ENCODE measurements at places on chromosomes 7 and 10.

GRCh38 chr10:126504063-126504760 lies 115.9 kb upstream of the ADAM12 start:
- DNase-seq: no peak

- DNase-seq: no peak
Measured at GRCh38 chr7:37109016-37109683, 339.5 kb downstream of the ELMO1 start.

GRCh38 chr10:32084185-32084851 lies 28.1 kb upstream of the KIF5B start:
- DNase-seq: no peak

GRCh38 chr10:116671274-116671926 lies 50.6 kb downstream of the PNLIPRP2 start:
- DNase-seq: no peak

DNA sequence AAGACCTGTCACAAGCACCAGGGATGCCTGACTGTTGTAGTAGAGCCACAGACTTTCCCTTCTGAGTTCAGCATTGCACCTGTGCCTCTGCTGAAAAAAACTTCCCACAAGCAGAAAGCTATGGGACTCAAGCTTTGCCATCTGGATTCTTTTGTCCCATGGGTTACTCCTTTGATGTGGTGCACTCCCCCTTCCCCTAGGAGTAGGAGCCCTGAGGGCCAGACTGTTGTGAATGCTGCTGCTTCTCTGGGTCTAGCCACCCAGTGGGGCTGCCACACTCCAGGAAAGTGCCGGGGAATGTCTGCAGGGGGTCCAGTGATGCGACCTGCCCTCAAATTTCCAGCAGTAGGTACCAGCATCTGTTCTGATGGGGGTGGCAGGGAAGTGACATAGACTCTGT lies 11.7 kb downstream of the CASP7 start:
- DNase-seq: no peak

GRCh38 chr7:37259319-37259821 lies 189.3 kb downstream of the ELMO1 start:
- no peak for DNase-seq

GRCh38 chr10:133040198-133040597 lies 47.5 kb upstream of the ADGRA1 start:
- no peak for DNase-seq

GRCh38 chr10:115606086-115606485 lies 512.9 kb downstream of the ATRNL1 start:
- no peak for DNase-seq

GRCh38 chr10:3108033-3108432 lies 40.7 kb downstream of the PFKP start:
- DNase-seq: no peak

DNA sequence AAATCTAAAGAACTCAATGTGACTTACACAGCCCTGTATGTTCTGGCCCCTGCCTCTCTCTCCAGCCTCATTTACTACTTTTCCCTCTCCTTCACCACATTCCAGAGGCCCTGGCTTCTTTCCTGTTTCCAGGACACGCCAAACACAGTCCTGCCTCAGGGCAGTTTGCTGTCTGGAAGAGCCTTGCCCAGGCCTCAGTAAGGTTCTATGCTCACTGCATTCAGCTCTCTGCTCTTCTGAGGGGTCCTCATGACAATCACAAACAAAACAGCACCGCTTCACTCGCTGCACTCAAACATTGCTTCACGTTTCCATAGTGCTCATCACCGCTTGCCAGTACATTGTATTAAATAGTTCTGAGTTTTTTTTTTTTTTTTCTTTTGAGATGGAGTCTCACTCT lies 35.1 kb upstream of the GARS1 start:
- no peak for DNase-seq

DNA sequence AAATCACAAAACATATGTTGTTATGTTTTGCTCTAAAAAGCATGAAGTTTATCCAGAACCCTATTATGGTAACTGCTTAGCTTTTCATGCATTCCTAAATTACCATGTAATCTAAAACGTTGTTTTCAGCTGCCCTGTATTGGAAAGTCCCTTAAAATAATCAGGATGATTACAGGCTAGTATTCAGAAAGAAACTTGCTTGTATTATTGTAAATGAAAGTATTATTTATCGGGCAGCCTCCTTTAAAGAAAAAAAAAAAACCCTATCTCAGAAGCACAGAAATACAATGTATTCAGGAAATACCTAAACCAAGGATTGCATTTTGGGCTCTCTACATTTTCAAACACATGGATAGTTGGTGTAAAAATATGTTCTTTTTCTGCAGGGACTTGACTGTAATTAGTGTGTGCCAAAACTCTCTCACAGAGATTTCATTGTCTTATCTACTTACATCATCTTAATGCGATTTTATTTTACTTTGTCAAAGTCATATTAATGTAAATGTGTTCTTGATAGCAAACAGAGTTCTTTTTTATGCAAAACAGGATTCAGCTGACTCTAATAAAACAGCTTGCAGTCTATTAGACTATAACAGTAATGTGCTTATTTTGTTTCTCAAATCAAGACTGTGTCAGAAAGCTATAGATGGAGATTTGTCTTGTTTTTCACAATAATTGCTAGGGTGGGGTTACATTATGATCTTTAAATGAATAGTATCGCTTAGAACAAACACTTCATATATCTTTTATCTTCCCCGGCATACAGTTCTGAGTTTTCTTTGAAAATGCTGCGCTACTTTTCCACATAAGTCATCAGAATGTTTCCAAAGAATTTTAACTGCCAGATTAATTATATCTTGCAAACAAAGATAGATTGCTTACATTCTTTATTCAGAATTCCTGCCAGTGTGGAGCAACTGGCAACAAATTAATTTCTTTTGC lies 65.3 kb upstream of the ARID5B start:
- no peak for DNase-seq

- DNase-seq: no peak
Measured at GRCh38 chr7:16514271-16514670, 12.4 kb upstream of the LRRC72 start.

- DNase-seq: no peak
Measured at GRCh38 chr10:102727037-102727818, 12.8 kb downstream of the SFXN2 start.

- no peak for DNase-seq
Measured at GRCh38 chr7:121909716-121910345, 36.9 kb downstream of the PTPRZ1 start.

GRCh38 chr10:118216571-118217170 lies 125.5 kb downstream of the FAM204A start:
- DNase-seq: no peak

DNA sequence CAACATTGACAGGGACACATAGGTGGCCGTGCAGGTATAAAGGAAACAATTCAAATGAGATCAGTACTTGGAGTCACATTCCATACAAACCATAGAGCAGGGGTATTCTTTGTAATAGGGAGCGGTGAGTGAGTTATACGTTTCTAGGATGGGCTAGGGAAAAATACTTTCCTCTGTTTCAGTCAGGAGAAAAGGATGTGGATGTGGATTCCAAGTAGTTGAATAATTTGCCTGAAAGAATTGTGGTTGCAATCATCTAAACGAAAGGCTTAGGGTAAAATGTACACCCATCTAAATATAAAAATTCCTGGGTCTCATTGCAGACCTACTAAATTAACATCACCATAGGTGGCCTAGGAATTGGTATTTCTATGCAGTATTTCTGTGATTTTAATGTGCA lies 270.7 kb upstream of the IGFBP3 start:
- DNase-seq: no peak

DNA sequence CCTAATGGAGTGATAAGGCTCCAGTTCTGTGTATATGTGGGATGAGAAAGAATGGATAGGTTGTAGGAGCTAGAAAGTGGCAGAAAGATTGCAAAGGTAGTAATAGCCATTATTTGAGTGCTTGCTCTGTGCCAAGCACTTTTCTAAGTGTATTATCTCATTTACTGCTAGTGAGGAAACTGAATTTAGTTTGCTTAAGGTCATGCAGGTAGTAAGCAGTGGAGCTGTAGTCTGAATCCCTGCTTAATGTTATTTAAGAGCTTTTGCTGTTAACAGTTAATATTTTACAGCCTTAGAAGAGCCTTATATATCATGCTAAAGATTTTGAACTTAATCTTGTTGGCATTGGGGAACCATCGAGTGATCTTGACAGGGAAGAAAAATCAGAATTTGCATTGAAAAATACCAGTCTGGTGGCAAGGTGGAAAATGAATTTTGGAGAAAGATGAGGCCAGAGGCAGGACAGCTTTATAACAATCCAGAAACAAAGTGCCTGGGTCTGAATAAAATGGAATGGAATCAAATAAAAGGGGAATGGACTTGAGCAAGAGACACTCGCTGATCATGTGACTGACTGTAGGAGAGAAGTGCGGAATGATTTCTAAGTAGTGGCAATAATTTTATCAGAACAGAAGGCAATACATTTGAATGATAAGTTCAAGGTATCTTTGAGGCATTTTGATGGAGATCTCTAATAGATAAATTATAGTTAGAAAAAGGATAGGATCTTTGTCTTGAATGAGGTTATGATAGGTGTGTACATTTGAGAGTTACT lies 15.2 kb downstream of the CAPZA2 start:
- DNase-seq: no peak

All from stimulated activated CD4-positive, alpha-beta T cell treated with anti-CD3 and anti-CD28 coated beads, Interleukin-2, amount 100 ng/mL, for 48 hours (primary cell).